ENCODE measurements at places on chromosomes 16 and 17. TPM values are rescaled to one million over a fixed set of nuclear protein-coding genes. Genes with fewer than 3 reads are reported as not detected.

Gene ACLY
- total RNA-seq: 221 TPM

Gene C16orf74
- not detected for total RNA-seq

Gene FADS6
- 0.36 TPM for total RNA-seq

Gene GLP2R
- not detected for total RNA-seq

Gene KIF18B
- total RNA-seq: 15.1 TPM

Gene SLC5A10
- total RNA-seq: not detected

GRCh38 chr17:72862276-72862999 is 230.1 kb downstream of the SLC39A11 start:
- peak; percentile 20 for DNase-seq

GRCh38 chr17:29560316-29560715 is 6.5 kb downstream of the ABHD15 start:
- DNase-seq: no peak

DNA sequence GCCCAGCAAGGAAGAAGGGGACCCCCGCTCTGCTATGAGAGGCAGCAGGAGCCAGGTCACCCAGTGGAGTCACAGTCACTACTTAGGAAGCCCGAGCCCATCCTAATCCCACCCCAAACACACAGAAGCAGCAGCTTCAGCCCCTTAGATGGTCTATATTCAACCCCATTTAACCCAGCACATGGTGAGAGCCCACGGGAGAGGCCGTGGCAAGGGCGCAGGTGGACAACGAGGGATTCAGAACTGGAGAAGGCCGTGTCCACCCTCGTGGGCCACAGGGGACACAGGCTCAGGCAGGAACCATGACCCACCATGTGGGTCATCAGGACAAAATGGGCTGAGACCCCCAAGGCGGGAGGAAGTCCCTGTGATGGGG is 1.6 kb upstream of the TRPV3 start:
- DNase-seq: no peak

DNA sequence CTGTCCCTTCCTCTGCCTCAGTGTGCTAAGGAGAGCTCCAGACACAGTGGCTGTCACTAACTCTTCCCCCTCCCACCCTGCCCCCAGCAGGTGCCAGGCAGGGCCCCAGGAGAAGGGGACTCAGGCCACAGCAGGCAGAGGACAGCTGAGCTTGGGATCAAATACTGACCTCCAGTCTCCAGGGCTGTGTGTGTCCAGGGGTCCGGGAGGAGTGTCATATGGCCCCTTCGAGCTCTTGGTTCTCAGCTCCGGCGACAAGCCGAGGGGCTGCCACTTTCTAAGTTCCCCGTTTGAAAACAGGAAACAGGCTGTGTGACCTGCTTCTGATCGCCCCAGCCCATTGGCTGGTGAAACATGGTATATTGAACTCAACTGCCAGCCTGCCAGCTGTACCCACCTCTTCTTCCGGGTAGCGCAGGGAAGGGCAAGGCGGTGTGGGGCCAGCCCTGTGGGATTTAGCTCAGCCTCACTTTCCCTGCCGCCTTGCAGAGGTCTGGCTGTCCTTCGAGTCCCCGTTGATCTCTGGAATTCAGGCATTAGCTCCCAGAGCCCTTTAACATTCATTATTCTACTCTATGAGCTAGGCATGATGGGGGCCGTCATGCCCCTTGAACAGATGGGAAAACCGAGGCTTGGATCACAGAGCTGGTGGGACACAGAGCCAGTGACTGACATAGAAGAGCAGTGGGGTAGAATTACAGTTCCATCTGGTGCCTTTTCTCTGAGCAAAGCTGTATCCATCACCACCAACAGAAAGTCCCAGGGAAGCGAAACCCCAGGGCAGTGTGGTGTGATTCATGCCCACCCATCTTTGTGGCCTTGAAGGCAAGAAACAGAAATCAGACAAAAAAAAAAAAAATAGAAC is at the start of gene SNX20:
Gene SNX20, minus strand, starts transcription at position 292 of the 865 bp plus-strand sequence. CDS start 3,786 bp downstream, outside the sequence.
- no peak for DNase-seq

DNA sequence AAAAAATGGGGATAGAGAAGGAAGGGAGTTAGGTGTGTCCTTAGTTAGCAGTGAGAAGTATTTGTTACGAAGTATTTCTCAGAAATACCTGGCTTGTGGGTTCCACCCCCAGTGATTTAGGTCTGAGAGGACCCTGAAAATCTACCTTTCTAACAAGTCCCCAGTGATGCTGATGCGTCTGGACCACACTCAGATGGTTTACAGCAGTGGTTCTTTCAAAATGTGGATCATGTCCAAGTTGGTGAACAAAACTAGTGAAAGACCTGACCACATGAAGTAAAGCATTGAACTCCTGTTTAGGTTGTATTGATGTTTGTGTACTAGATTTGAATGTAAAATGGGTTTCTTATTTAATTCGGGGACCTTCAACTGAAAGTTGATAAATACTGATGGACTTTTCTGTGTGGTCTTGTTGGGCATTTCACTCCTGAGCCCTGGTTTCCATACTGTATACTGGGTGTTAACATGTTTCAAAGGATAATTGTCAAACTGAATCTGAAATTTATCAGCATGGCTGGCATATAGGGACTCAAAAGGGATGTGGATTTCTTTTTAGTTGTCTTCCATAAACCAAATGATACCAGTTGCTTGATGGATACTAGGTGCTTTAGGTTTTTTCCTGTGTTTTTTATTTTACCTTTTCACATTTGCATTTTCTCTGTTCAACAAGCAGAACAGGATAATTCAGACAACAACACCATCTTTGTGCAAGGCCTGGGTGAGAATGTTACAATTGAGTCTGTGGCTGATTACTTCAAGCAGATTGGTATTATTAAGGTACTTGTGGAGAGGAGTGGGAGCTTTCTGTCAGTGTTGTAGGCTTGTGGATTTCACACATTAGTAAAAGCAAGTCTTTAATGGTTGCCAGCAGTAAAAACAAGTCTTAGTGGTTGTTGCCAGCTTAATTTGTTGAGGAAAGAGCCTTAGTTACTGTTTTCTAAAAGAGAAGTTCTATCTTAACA is 8.8 kb downstream of the FUS start:
- no peak for DNase-seq

DNA sequence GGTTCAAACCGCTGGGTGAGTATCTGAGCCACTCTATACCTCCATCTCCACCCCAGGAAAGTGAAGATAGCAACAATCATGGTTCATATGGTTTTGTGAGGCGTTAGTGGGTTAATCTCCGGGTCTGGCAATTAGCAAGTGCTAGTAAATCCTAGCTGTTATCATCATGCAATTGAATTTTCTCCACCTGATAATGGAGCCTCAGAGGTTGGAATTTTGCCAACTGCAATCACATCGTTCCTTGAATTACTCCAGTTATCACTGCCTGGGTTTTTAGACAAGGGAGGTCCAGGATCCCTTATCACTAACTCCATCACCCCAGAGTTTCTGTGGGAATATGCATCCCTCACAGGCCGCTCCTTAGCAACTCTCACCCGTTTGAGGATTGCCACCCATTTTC is 311.5 kb downstream of the RBFOX1 start:
- DNase-seq: no peak

GRCh38 chr16:25065899-25066298 is 45.6 kb upstream of the LCMT1 start:
- DNase-seq: no peak

- no peak for DNase-seq
Observed at GRCh38 chr16:59909262-59909661, 1175.1 kb upstream of the GOT2 start.

- DNase-seq: no peak
Observed at GRCh38 chr17:76416899-76417298, 32.5 kb downstream of the SPHK1 start.

GRCh38 chr16:15988268-15989013 is 39.0 kb downstream of the ABCC1 start:
- peak; percentile 16 for DNase-seq

- DNase-seq: no peak
Observed at GRCh38 chr17:37761059-37761458, 16.2 kb upstream of the HNF1B start.

- DNase-seq: peak; percentile 75
Observed at GRCh38 chr17:60601447-60602384, 1.7 kb downstream of the PPM1D start.

All from neural progenitor cell (in vitro differentiated cells).